ENCODE measurements at places on chromosomes 13 and 19.

GRCh38 chr19:32407004-32407992, 1.7 kb downstream of the DPY19L3 start:
- no peak for DNase-seq

DNA sequence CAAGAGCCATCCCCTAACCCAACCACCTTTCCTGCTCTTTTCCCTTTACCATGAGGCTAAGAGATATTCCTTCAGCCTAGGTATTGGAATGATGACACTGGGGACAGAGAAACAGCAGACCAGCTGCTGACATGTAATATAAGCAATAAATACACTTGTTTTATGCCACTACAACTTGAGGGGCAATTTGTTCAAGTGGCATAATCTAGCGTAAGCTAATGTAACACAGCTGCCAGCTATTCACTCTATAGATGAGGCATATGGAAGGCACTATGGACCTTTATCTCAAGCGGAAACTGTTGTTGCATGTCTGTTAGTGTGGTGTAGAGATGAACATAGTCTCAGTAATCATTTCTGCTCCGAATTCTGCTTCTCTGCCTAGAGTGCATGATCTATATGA, 111.1 kb downstream of the STARD13 start:
- DNase-seq = no peak

GRCh38 chr13:35953537-35954206, 177.5 kb downstream of the DCLK1 start:
- no peak for DNase-seq

DNA sequence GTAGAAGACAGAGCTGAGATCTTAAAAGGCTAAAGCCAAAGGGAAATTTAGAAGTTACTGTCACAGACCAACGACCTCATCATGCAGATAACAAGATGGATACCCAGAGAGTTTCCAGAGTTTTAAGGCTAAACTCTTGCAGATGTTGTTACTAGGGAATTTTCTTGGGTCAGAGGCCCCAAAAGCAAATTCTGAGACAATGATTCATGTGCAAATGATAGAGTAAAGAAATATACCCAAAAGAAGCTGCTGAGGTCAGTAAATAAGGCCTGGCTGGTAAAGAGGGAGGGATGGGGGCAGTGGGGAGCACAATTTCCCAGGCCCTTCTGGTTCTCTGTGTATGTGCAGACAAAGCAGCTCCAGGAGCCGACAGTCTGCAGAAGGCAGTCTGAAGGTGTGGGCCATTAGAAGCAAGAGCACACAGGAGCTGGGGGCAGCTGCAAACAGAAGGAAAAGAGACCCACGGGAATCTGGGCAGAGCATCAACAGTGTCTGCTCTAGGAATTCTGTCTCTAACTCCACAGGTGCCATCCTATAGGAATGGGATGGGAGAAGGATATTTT, 330.8 kb downstream of the TBC1D4 start:
- no peak for DNase-seq

- DNase-seq = no peak
Measured at GRCh38 chr19:18634612-18635297, 2.1 kb upstream of the KLHL26 start.

DNA sequence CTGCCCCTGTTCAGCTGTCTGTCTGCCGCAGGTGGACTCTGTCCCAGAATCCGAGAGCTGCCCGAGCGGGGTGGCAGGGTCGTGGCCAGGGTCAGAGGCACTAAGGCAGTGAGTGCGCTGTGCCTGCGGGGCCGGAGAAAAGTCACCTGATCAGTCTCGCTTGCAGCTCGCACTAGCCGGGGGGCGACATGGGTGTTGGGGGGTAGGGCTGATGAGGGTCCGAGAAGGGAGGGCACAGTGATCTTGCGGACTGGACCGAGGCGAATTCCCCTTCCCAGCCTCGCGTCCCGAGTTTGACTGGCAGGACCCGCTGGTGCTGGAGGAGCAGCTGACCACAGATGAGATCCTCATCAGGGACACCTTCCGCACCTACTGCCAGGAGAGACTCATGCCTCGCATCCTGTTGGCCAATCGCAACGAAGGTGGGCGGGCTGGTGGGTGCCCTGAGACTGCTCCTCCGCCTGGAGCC, 627 bp downstream of the GCDH start:
- DNase-seq = no peak

DNA sequence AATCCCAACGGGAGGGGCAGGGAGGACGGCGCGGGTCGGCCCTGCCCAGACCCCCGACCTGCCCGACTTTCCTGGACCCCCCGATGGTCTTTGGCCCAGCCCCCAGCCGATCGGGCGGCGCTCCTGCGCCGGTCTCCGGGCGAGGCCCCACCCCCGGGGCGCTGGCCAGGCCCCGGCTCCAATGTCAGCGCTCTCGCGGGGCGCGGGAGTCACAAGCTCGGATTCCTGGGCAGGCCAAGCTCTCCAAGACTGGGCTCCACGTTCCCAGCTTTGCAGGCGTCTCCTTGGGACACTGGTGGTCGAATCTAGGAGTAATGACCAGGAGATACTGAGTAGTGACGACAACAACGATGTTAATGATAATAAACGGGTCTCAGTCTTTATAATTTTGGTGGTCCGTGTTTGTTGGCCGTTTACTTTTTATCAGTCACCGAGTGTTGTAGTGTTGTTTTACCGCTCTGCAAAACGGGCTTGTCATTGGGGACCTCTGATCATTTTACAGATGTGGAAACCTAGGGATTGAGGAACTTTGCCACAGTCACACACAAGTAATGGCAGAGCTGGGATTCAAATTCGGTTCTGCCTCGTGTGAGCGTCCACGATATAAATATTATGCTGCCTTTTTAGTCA, 545 bp downstream of the RAD23A start:
- DNase-seq = no peak

DNA sequence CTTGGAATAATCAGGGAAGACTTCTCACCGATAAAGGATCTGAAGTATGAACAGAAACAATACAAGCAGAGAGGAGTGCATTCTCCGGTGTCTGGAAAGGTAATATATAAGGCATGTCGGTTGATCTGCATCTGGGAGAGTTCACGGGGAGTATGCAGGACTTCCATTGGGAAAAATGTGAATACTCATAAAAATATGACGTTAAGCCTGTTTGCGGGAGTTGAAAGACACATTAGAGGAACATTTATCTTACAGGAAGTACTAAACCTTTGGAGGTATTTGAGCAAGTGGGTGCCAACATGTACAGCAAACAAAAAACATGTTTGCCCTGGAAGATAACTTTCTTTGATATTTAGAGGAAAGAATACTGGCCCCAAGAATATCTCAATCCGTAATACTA, 286.8 kb downstream of the SLITRK6 start:
- DNase-seq = no peak

DNA sequence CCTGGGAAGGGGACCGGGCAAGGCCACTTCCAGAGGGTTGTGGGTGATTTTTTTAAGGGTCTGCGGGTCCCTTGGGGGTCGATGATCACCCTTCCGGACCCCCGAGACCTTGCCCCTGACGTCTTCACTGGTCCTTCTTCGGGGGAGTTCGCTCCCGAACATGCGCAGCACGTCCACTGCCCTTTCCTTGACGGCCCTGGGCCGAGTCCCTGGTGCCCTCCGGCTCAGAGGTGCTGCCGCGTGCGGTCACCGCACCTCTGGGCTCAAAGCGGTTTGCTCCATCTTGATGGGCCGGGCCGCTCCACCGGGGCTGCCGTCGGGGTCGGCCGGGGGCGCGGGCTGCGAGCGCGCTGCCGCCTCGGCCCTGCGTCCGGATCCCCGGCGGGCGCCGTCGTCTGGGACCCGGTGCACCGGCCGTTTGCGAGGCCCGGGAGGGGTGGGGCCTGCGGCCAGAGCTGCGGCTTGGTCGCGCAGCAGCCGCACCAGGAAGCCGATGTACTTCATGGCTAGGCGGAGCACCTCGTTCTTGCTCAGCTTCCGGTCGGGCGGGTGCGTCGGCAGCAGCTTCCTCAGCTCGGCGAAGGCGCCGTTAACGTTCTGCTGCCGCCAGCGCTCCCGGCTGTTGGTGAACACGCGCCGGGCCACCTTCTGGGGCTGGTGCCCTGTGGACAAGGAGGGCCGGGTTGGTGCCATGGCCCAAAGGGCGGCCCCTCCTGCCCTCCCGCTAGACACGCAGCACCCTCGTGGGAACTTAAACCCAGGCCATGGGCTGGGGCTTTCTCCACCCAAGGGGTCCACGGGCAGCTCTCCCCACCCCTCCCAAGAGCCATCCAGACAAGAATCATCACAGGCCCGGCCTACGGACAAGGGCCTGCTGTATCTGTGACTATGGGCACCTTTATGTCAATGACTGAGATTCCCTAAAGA, 3.3 kb downstream of the LYL1 start:
- DNase-seq = peak; percentile 73

DNA sequence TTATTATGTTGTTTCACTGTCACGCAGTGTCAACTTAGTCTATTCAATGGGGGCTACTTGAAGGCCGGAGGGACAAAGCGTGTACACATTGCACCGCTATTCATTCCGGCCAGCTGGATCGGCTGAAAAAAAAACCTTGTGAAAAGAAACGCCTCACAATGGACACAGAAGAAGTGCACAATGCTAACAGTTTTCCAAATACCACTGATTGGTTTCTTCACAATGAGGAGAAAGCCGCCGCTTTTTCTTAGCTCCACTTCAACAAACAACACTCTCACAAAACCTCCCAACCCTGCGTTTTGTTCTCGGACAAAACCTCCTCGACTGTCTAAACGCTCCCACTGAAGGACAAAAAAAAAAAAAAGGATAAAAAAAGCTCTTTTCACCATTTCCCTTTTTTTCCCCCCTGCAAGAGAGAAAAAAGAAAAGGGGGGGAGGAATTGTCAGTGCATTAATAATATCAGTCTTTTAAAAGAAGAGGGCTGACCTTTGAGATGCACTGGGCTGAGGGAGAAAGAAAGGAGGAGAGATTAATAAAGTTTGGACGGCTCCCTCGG, 5.4 kb downstream of the SOX21 start:
- DNase-seq = no peak

DNA sequence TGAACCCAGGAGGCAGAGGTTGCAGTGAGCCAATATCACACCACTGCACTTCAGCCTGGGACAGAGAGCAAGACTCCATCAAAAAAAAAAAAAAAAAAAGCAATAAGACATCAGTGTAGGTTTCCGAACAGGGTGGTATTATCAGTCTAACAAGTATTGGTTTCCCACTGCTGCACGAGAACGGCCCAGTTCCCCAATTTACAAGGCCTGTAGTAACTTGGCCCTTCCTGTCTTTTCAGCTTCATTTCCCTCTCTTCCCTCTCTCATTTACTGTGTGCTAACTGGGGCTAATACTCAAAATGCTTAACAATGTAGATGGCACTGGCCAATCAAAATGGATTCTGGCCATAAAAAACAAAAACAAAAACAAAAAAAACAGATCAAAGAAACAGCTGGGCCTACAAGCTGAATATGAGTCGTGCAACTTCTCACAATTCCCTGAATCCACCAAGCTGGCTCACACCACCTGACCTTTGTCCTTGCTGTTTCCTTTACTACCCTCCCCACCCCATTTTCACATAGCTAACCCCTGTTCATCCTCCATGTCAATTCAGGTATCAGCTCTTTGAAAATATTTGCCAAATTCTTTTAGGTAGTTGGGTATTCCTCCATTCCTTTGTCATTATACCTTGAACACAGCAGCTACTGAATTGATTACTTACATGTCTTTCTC, 2.4 kb downstream of the TEX101 start:
- no peak for DNase-seq

- DNase-seq = no peak
Measured at GRCh38 chr13:110126391-110126961, 180.5 kb downstream of the COL4A1 start.

DNA sequence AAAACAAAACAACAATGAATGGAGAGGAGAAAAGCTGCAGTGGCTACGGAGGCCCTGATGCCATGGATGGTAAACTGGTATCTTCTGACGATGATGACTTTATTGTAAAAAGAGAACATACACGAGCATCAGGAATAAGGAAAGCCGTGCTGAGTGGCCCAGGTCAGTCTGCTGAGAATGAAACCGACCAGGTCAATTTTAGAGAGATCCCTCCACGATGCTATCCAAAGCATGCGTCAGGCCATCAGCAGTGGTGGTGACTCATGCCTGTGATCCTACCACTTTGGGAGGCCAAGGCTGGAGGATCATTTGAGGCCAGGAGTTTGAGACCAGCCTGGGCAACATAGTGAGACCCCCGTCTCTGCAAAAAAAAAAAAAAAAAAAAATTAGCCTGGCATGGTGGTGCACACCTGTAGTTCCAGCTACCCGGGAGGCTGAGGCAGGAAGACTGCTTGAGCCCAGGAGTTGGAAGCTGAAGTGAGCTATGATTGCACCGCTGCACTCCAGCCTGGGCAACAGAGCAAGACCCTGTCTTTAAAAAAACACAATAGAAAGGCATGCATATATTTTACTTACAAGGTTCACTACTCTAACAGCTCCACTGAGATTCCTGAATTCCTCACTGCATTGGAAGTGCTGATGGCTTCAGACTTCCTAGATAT, 62.3 kb downstream of the GADD45B start:
- no peak for DNase-seq

DNA sequence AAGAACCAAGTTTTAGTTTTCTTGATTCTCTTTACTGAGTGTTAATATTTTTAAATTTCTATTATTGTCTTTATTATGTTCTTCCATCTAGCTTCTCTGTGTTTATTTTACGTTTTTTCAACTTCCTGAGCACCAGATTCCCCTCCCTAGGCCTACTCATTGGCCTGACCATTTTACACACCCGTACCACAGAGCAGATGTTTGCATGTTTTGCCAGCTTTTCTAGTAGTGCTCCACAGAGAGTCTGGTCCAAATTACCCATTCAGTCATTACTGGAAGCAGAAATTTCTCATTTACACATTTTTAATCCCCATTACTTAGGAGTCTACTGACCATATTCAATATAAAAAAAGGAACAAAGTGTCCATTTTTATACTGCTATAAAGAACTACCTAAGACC, 66.9 kb downstream of the ING1 start:
- DNase-seq = no peak

- DNase-seq = no peak
Measured at GRCh38 chr13:77515785-77516184, 19.7 kb upstream of the SCEL start.

- no peak for DNase-seq
Measured at GRCh38 chr19:4452230-4452990, 5.2 kb downstream of the UBXN6 start.

- no peak for DNase-seq
Measured at GRCh38 chr13:84031120-84031519, 148.8 kb upstream of the SLITRK1 start.

DNA sequence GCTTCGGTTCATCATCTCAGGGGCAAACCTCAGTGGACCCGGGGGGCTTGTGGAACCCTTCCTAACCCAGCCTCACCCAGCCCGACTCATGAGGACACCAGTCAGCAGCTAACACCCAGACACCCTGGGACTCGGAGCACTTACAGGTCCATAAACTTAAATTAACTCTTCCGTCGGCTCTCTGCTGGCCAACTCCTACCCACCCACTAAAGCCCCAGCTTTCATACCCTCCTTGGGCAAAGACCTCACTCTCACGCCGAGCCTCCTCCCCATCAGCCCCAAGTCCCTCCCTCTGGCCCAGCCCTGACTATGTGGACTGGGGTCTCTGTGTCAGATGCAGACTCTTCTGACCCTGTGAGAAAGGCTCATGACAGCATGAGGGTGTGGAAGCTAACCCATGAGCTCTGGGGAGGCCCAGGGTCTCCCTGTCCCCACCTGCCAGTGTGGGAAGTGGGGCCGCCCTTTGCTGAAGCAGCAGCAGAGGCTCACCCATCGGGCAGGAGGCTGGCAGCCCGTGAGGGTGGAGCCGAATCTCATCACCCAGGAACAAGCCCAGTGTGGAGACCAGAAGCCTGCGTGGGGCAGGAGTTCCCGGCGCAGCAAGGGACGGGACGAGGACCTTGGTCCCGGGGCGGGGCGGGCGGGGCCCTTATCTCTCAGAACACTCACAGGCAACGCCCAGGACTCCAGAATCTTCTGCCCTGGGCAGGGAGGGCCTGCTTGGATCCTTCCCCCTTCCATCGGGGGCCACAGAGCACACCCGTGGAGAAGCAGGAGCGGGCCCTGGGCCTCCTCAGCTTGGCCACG, 19.8 kb downstream of the TCF3 start:
- no peak for DNase-seq

Measured in CD8-positive, alpha-beta memory T cell (primary cell).